CD4-positive, alpha-beta T cell (primary cell): ENCODE measurements at places on chromosomes 4 and X. TPM values are rescaled to one million over a fixed set of nuclear protein-coding genes. Genes with fewer than 3 reads are reported as not detected.
A peak's percentile ranks its signal among the peaks of the same experiment; 100 is the strongest.

The BTK gene
- total RNA-seq = 0.42 TPM

DNA sequence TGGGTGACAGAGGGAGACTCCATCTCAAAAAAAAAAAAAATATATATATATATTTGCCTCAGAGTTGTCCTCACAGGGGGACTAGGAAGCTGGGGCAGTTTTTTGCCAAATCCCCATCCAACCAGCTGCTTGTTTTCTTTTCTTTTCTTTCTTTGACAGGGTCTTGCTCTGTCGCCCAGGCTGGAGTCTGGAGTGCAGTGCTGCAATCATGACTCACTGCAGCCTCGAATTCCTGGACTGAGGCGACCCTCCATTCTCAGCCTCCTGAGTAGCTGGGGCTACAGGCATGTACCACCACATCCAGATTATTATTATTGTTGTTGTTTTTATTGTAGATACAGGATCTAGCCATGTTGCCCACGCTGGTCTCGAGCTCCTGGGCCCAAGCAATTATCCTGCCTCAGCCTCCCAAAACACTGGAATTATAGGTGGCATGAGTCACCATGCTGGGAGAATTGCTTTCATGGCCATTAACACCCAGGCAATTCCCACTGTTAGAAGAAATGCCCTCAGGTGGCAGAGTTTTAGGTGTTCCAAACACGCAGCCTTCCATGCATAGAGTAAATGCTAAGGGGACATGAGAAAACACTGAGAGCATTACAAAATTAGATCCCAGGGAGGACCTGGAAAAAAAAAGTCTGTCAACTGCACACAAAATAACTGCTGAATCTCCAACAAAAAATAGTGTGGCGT, 98.0 kb downstream of the ARHGAP6 start:
- no peak for DNase-seq

DNA sequence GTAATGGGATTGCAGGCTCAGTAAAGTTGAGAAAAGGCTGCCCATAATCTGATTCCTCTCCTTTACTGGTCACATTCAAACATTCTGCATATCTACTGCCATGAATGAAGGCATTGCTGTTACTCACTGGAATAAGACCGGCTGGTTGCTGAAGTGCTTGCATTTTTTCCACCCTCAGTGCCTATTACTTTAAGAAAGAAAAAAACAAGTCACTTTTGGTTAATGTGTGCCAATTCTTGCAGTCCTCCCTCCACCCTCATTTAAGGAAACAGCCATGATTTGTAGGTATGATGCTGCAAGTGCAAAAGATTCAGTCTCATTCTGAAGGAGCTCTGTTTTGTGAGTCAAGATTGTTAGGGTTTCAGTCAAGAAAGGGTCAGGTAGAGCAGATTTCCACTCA, 94.9 kb downstream of the EMCN start:
- no peak for DNase-seq

DNA sequence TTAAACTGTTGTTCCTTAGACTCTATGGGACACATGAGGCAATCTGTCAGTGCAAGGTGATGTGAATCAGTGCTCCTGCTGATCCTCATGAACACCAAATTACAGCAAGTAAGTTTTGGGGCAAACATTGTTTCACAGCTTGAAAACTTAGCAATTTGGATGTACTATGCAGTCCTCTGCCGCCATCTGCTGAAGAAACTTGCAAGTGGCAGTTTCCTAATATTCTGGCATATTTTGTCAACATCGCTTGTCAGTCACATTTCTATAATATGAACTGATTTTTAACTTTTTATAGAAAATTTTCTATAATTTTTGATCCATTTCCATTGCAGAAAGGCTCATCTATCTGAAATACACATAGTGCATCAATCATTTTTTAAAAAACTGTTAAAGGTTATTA, 56.3 kb downstream of the ZAR1 start:
- DNase-seq = no peak

The TLR2 gene
- total RNA-seq = 2.8 TPM

- DNase-seq = no peak
Measured at GRCh38 chr4:180564448-180564847, 1678.8 kb upstream of the TENM3 start.

DNA sequence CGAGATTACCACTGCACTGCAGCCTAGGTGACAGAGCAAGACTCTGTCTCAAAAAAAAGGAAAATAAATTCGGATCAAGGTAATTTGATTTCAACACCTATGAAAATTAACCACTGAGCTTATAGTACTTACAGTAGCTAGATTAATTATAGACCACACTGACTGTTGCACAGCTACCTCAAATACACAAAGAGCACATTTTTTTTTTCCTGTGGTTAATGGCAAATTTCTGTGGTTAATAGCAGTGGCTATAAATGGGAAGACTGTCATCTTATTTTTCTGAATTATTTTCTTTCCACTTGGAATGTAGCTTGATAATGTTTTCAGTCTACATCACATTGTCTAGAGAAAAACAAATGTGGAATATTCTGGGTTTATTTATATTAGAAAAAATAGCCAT, 1661.6 kb upstream of the PCDH7 start:
- DNase-seq = no peak

DNA sequence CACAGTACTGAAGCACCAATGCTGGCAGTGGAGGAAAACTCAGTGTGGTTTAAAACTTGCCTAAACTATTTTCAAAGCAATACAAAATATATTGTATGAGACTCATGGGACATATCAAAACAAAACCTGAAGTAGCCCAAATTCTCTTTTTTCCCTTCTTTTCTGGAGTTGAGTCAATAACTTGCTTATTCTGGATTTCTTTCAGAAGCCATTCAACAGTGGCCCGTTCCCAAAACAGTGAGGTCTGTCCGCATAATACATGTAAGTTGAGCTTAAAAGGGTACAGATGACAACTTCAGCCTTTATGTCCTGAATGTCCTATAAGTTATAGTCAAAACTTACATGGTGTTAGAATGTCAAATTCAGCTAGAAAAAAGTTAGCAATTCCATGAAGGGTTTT, 100.8 kb downstream of the SHISA3 start:
- no peak for DNase-seq

DNA sequence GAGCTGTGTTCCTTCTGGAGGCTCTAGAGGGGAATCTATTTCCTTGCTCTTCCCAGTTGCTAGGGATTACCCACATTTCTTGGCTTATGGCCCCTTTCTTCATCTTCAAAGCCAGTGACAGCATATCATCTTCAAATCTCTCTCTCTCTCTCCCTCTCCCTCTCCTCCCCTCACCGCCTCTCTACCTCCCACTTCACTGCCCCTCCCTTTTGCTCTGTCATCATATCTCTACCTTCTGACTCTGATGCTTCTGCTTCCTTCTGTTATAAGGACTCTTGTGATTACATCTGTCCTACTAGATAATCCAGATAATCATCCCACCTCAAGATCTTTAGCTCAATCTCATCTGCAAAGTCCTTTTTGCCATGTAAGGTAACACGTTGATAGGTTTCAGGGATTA, 93.1 kb upstream of the TEX13D start:
- DNase-seq = peak; percentile 52

The ALB gene
- total RNA-seq = 0.63 TPM

DNA sequence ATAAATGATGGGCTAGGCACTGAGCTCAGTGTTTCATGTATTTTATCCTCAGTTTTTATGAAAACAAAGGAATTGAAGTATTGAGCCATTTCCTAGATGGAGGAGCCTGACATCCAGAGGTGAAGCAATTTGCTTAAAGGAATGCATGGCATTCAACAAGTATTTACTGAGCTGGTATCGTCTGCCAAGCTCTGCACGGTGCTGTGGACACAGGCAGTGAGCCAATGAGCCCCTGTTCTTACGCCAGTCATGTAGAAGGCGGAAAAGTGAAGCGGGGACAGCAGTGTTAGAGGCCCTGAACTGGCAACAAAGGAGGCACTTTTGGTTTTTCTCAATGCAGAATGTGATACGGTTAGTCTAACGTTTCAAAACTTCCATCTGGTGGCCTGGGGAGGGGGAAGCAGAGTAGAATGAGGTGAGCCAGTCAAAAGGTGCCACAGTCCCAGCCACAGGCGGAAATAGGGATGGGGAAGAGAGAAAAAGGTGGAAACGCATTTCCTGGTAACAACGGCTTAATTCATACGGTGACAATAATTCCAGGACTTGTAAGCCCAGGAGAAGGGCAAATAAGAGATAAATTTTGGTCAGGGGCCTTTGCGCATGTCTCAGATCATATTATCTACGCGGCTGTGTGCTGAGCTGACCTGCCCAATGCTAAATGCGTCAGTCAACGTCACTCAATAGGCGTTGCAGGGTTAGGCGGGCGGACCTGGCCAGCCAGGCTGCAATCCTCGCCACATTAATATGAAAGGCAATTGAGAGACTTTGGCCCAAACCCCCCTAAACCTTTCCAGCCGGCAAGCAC, 133.9 kb downstream of the AFAP1 start:
- DNase-seq = no peak

GRCh38 chr4:61149278-61149677, 50.8 kb upstream of the ADGRL3 start:
- no peak for DNase-seq

DNA sequence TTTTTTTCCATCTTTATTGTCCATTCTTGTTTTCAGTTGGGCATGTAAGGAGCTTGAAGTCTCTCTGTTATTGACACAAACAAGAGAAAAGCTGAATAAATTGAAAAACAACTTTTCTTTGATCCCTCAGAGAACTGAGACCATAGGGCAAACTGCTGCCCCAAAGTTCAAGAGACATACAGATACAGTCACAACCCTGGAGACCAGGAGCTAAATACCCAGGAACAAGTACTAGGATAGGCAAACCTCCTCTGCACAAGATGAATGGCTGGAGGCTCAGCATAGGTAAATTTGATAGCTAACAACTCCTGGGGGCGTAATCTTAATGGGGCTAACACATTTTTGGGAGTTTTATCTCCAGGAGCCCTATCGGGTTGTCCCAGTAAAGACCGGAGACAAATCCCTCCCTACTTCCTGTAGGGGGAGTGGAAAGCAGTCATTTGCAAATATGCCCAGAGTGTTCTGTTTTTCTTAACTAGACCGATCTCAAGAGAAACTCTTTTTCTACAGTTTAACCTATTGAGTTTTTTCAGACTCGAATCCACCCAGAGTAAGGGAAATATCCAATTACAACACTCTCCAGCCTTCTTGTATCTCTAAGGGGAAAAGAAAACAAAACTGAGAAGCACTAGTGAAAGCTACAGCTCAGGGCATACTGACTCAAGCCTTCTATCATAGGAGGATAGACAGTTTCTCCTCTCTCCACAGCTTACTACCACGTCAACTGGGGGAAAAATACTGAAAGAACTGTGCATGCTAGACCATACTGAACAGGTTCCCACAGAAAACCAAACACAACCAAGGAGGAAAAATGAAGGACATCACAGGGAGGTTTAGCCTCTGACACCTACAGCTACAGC, 23.1 kb downstream of the MAGEA8 start:
- no peak for DNase-seq
